Thymus (tissue), 14 donors: ENCODE measurements at places on chromosomes 12 and 14.

DNA sequence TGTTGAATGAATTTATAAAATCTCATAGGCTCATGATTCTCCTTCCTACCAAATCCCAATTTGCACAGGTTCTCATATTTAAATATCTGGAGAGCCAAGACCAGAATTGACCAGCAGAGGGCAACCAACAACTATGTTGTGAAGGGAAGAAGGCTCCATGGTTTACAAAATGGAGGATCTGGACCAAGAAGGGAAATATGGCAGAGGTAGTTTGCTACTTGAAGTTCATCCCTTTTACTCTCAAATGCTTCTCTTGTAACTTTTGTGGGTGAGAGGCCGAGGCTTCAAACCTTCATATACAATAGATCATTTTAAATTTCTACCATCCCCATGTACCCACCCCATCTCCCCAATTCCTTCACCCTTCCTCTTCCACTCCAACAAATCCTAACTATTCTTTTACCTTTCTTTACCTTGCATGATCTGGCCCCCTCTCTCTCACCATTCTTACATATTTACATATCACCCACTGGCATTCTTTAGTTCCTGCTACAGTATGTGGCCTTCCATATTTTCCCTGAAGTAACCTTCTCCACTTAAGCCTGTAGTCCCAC lies 3.8 kb upstream of the SMARCC2 start:
- DNase-seq = peak; percentile 71

DNA sequence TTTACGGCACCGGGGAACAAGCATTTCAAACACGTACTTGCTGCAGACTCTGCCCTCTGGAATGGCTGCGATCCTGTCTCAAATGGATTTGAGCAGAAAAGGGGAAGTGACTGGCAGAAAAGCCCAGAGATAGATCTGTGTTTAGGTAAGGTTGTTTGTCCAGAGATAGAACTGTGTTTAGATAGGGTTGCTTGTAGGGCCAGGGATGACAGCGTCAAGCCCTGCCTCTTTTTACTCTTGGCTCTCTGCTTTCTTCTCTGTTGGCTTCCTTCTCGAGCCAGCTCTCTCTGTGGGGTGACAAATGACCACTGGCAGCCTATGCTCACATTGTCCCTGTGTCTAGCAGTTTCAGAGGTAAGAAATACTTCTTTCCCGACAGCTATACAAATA lies 11.4 kb downstream of the DGLUCY start:
- DNase-seq = no peak

- DNase-seq = no peak
Measured at GRCh38 chr12:13588574-13588973, 392.0 kb downstream of the EMP1 start.

DNA sequence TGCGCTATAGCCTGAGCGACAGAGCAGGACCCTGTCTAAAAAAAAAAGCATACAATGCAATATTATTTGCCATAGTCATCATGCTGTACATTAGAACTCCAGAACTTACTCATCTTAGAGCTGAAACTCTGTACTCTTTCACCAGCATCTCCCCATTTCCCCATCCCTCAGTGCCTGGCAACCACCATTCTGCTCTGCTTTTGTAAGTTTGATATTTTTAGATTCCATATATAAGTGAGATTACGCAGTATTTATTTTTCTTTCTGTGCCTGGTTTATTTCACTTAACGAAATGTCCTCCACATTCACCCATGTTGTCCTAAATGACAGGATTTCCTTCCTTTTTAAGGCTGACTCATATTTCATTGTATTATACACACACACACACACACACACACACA lies 121.8 kb downstream of the BBS10 start:
- DNase-seq = no peak

DNA sequence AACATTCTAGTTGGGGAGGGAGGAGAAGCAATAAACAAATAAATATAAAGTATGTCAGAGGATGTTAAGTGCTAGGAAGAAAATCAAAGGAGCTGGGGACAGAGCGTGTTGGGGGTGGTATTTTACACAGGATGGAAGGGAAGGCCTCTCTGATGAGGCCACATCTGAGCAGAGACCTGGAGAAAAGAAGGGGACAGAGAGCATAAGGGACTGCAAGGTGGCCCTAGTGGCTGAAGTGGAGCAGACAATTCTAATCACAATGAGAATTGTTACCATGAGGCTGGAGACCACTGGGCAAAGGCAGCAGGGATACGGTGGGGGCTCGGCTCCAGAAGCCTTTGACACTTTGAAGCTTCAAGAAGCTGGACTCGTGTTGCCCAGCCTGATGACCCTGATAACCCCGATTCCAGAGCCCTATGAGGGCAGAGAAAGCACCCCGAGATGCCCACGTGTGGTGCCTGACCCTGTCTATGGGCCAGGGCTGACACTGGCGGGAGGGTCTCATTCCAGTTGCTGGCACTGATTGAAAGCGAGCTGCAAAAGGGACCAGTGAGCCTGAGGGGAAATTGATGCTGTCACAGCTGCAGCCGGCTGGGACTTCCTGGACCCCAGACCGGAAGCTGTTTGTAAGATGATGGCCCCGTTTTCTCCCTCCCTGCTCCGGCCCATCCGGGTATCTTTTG lies 169.1 kb downstream of the RBM19 start:
- no peak for DNase-seq
